ENCODE measurements at places on chromosomes 11 and 22.
A peak's percentile ranks its signal among the peaks of the same experiment; 100 is the strongest.

- no peak for DNase-seq
These were observed 14.7 kb upstream of the SULT4A1 start for GRCh38 chr22:43876866-43877509.

DNA sequence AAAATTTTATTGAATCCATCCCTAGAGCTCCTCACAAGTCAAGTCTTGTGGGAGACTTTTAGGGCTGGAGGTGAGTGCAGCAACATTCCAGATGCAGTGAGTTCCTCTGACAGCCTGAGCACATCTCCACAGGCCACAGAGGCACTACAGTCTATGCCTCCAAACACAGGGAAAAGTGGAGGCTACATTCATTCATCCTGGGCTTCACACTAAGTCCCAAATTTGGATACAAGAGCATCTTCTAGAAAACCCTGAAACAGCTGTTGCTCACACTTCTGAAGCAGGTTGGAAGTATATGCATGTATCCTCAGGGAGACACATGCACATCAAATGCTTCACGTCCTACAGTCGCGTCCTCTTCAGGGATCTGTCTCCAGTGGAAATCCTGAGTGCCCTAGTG, 1.2 kb downstream of the CD3D start:
- no peak for DNase-seq

DNA sequence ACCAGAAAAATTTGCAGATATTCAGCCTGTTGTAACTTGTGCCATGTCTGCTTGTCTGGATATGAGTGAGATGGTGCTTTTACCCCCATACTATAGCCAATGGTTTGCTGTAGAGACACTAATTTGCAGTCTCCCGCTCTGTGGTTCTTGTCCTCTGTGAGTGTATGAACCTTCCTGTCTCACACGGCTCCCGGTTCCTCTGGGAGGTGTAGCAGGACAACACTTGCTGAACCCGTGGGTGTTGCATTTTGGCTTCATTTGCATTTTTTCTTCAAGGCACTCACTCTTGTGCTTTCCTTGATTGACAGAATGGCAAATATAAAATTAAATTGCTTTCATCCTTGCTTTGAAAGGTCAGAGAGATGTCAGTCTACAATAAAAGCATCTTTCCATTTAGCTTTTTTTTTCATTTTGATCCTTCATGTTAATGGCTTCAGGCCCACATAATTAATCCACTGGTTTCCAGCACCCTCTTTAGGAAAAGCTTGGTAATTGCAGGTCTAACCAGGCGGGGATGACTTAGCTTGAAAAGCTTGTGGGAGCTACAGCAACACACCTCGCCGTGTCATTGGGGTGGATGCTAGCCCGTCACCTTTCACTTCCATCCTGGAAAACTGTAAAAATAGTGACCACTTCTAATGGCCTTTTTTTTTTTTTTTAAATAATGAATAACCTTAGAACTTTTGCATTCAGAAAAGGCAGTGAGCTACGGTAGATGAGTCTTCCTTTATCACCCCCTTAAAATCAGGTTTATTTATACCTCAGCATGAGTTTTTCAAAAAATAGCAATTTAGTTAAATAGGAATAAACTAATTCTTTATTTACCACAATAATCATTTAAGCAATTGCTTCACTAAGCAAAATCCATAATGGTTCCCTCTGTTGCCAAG, 27.4 kb upstream of the ST14 start:
- no peak for DNase-seq

DNA sequence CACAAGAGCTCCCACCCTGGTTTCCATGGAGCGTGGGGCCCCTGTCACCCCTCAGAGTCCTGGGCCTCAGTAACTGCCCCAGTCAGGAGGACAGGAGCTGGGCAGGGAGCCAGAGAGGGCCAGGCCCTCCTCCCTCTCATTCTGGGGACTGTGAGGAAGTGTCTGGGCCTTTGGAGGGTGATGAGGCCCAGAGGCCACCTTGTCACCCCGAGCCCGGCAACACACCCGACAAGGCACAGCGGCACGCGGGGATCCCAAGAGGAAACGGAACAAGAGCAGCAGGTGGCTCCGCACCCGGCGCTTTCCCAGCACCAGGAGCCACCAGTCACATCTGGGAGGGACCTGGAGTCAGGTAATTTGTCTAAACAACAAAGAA, 72.1 kb downstream of the CELSR1 start:
- no peak for DNase-seq

DNA sequence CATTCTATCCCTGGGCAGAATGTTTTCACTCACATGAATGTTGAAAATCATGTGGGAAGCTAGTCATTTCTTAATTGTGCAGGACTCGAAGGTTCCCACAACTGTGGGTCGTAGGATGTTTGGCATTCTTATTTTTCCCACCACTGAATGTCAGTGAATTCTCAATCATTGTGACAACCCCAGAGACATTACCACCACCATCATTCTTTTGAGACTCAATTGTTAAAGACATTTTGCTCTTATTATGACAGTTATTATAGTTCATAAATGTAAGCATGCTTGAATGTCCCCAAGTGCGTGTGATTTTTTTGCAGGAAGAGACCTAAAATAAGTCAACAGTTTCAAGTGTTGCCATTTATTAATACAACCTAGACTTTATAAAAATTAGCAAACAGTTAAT, 19.0 kb downstream of the PACS1 start:
- no peak for DNase-seq

- no peak for DNase-seq
These were observed 23.9 kb downstream of the ELFN2 start for GRCh38 chr22:37403267-37403960.

DNA sequence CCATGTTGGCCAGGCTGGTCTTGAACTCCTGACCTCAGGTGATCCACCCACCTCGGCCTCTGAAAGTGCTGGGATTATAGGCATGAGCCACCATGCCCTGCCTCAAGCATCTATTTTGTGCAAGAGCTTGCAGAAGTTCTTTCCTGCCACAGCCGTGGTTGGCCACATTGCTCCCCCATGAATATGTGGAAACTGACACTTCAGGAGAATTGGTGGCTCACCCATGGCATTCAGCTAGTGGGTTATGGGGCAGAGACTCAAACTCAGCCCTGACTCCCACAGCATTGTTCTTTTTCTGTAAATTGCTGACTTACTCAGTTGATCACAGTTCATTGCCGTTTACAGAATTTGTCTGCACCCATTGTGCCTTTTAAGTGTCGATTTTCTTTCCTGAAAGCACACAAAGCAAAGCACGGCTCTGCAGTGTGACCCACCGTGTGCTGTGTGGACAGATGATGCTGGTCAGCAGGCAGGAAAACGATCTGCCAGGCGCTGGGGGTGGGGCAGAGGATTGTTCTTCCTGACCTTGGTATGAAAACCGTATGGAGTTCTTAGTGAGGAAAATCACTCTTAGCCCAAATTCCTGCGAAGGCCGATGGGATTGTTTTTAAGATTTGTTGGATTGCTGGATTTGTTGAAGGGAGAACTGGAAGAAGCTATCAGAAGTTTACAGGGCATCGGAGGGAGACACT, 115.6 kb downstream of the PTPRJ start:
- DNase-seq = no peak

- no peak for DNase-seq
These were observed 61.3 kb upstream of the PPP6R3 start for GRCh38 chr11:68398995-68399851.

GRCh38 chr22:33438273-33438672, 380.1 kb upstream of the SYN3 start:
- DNase-seq = peak; percentile 27

- peak; percentile 63 for DNase-seq
These were observed 35.0 kb upstream of the OR9G4 start for GRCh38 chr11:56783448-56784041.

- no peak for DNase-seq
These were observed 61.1 kb downstream of the OSBP2 start for GRCh38 chr22:30755759-30756124.

GRCh38 chr22:22933100-22933806, 45.6 kb downstream of the IGLL5 start:
- no peak for DNase-seq

DNA sequence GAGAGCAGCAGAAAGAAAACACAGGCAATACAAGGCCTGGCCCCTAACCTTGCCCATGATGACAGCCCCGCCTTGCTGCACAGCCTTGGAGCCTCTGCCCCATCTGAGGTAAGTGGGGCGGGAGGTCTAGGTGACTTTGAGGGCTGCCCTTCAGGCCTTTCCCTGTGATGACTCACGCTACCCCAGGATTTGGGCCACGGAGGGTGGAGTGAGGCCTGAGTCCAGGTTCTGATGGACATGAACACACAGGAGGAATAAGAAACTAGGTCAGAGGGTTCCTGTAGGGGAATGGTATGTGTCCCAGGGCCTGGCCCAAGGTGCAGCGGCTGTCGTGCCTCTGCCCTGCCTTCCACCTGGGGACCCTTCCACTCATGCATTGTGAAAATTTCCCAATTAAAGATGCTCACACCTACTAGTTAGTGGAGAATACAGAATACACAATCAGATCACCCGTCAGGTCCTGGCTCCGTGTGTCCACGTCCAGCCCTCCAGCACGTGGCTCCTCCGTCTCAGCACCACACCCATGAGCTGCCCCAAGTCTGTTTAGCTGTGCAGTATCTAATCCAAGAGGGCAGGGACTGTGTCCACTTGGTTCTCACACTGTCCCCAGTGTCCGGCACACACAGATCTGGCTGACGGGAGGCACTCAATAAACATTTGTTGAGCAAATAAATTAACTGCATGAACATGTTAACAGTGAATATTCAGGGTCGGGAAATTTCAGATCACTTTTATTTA, 111.0 kb downstream of the CHST1 start:
- no peak for DNase-seq

DNA sequence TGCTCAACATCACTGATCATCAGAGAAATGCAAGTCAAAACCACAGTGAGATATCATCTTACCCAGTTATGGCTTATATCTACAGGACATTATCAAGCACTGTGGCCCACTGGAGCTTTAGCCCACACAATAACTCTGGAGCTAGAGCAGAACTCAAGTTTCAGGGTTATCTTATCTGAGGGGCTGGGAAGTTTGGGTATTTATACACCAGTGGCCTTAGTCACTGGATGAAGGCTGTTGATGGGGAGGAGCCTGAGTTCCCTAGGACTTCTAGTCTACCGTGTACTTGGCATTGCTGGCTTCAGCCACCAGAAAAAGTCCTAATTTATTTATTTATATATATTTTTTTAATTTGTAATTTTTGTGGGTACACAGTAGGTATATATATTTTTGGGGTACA, 19.3 kb downstream of the HSD17B12 start:
- DNase-seq = no peak

- no peak for DNase-seq
These were observed 304.8 kb downstream of the ST3GAL4 start for GRCh38 chr11:126660321-126660720.

DNA sequence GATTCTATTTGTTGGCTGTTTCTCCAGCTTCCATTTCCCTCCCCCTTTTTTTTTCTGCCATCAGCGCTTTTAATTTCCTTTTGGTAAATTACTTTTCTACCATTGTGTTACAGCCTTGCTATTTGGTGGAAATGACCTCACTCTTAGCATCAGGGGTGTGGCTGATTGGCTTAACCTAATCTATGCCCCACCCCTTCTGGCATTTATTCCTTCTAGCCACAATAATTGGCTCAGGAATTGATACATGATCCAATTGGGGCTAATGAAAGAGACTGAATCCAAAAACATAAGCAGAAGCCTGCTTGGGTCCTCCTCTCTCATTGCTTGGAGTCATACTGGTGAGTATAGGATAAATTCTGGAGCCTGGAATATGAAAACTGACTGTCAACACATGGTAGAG, 402.4 kb upstream of the LRRC4C start:
- no peak for DNase-seq

All from Ammon's horn (tissue), 1 donor.